ENCODE measurements at places on chromosomes 12 and 14. TPM values are rescaled to one million over a fixed set of nuclear protein-coding genes. Genes with fewer than 3 reads are reported as not detected.
A peak's percentile ranks its signal among the peaks of the same experiment; 100 is the strongest.

DNA sequence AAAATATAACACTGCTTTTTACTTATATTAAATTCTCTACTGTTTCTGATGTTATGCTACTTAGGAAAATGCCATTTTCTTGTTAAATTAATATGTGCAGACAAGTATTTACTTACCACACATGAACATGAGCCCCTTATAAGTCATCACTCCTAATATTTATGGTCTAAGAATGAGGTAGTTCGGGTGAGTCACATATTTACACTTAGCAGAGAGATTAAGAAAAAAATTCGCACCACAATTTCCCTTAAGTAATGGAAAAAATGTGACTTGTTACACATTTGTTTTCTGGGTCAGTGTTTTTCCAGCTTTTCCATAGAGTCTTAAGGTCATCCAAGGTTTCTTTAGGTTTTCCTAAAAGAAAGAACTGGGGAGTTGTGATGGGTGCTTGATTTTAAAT is 68.3 kb downstream of the RERG start:
- no peak for DNase-seq

- DNase-seq: peak; percentile 14
Observed at GRCh38 chr14:100525615-100526014, 61.6 kb downstream of the BEGAIN start.

GRCh38 chr14:96249029-96249428 is 7.0 kb upstream of the BDKRB1 start:
- DNase-seq: no peak

GRCh38 chr12:75725521-75726111 is 214.2 kb upstream of the KRR1 start:
- DNase-seq: no peak

DNA sequence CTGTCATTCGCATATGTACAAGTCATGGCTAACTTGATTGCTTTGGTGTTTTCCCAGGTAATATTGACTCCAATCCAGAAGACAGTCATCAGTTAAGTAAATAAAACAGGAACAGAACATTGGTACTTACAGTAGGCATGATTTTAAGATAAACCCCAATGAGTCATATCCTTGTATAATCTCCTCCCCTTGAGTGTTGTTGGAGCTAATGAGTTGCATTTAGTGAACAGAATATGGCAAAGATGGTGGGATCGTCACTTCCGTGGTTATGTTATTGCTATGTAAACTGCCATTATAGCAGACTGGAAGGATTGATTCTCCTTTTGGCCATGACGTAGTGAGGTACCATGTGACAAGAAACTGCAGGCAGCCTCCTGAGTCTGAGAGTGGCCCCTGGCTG is 102.2 kb downstream of the TMX1 start:
- no peak for DNase-seq

The PLEKHD1 gene
- total RNA-seq: 0.15 TPM

The PCED1B gene
- 62.2 TPM for total RNA-seq

GRCh38 chr12:53518381-53518780 is 11.1 kb upstream of the NPFF start:
- no peak for DNase-seq

- DNase-seq: no peak
Observed at GRCh38 chr12:106585521-106586277, 2.9 kb downstream of the RFX4 start.

DNA sequence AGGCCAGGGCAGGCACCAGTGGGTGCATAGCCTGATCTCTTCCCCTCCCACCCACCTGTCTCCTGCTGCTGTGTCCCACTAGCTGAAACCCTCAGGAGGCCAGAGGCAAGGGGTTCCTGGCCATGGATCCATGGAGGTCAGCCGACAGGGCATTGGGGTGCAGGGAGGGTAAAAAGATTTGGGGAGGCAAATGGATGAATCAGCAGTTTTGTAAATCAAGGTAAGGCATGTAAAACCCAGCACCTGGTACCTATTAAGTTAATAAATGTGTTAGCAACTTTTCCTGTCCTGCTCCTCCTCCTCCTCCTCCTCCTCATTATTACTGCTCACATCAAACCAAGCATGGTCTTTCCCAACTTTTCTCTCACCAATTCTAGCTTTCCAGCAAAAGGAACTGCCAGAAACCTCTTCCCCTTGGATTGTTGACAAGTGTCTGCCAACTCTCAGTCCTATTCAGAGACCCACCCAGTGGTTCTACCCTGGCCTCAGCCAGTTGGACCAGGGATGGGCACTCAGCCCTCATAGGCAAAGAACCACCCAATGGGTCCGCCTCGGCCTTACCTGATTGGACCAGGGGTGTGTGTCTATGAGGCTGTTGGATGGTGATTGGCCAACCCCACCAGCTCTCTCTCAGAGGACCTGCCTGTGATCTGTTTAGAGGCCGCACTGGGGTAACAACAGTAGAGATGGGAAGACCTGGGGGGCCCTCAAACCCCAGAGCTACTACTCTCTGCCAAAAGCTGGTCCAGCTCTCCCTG is 155.7 kb upstream of the GSC start:
- DNase-seq: no peak

The OR4K2 gene
- not detected for total RNA-seq

- DNase-seq: no peak
Observed at GRCh38 chr12:67517181-67517887, 131.2 kb upstream of the DYRK2 start.

GRCh38 chr12:1920971-1921370 is 2.5 kb upstream of the CACNA2D4 start:
- DNase-seq: peak; percentile 14

The IAPP gene
- not detected for total RNA-seq

The TC2N gene
- total RNA-seq: 195 TPM

The NANOG gene
- not detected for total RNA-seq

DNA sequence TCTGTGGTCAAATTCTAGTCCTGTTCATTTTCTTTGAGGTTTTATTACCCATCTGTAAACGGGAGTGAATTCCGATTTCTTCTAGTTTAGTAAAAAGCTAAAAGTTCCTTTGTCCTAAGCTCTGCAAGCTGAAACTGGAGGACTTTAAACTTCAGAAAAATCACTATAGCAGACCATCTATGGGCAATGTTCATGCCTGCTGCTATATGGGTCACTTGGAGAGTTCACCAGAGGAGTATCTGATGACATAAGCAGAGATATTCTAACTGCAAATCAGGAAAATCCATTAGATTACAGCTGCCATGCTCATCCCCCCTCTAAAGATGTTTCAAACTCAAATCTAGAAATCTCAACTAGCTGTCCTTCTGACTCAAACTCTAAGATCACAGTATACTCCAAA is 193.0 kb upstream of the RTL1 start:
- DNase-seq: no peak

- DNase-seq: no peak
Observed at GRCh38 chr12:18700271-18700670, 37.5 kb downstream of the PLCZ1 start.

The FLVCR2 gene
- total RNA-seq: 3.0 TPM

DNA sequence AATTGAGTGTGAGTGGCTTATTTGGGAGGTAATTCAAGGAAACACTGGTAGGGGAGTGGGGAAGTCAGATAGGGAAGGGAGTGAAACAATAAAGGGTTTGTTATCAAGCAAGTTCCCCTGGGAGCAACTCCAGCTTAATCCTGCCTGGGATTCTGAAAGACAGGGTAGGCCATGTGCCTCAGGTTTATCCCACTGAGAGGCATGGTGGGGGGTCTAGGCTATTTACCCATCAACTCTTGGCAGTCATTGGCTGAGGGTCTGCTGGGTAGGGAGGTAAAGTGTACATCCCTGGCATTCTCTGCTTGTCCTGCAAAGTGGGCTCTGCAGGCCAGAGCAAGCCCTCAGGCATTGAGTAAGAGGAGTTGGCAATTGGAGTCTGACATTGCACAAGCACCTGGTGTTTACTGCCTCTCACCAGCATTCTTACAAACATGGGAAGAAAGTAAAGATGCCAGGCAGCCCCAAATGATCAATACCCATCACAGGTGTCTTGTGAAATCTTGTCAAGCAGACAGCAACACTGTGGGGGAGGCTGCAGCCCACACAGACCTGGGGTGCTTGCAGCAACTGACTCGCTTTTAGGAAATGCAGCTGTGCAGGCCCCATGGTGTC is 169.3 kb downstream of the KTN1 start:
- DNase-seq: no peak

DNA sequence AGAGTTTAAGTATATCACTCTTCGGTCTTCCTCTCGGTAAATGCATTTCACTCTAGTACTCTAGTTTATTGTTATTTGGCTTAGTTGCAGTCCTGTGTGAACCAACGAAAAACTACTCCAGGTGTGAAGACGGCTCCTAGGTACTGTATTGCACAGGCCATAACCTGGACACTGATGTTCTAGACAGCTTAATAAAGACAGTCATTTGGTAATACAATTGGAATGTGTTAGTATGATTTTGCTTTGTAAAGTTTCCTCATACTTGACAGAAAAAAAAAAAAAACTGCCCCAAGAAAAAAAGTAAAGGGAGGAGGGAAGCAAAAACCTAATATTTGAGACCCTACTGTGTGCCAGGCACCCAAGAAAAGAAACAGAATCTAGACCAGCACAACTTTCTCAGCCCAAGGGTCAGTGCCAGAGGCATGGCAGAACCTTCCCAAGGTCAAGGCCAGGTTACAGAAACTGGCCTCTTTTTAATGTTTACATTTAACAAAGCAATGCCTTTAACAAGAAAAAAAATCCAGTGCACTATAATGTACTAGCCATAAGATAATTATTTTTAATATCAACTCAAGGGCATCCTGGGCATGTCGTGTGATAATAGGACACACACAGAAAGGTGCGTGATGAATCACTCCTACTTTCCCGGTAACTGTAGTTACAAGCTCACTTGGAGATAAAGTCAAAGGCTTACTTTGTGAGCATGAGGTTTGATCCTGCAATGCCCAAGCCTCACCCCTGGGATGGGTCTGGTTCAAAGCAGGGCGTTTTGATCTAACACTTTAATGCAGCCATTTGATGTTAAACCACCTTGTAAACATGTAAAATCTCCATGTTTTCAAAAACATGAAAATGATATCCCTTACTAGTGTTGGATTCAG is 110.6 kb downstream of the BMP4 start:
- DNase-seq: no peak

- DNase-seq: peak; percentile 32
Observed at GRCh38 chr14:20757965-20758364, 10.2 kb upstream of the EDDM3B start.

The SLC39A9 gene
- total RNA-seq: 46.1 TPM

- DNase-seq: no peak
Observed at GRCh38 chr14:67738740-67739504, 37.2 kb downstream of the RDH12 start.

The GDF11 gene
- 7.9 TPM for total RNA-seq

- DNase-seq: no peak
Observed at GRCh38 chr14:73058922-73059673, 764 bp downstream of the RBM25 start.

DNA sequence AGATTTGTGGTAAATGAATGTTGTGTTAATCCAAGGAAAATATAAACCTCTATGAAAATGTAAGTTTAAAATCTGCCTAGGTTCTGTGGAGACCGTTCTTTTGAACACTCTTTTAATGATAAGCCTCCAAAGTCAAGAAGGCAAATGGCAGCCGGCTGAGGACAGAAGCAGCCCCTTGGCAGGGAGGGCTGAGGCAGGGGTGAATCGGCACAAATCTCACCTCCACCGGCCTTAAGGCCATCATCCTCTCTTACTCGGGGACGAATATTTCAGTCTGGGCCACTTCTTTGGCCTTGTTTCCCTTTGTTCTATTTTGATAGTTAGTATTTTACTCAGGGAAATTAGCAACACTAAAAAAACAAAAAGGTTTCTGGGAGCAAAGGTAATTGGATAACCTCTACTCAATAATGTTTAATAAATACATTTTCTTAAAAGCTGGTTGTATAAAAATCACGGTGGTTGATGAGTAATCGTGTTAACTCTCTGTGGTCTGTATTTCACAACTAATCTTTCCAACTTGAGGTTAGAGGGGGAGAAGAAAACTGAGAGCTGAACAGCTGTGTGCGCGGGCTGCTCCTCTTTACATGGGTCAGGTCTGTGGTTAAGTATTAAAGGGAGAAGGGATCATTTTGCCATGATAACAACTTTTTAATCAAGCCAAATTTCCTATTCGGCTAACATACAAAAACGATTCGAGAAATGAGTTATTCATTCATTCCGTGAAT is 18.6 kb downstream of the LGMN start:
- peak; percentile 33 for DNase-seq

GRCh38 chr12:118290130-118290529 is 82.6 kb downstream of the TAOK3 start:
- no peak for DNase-seq

The TAS2R42 gene
- not detected for total RNA-seq

DNA sequence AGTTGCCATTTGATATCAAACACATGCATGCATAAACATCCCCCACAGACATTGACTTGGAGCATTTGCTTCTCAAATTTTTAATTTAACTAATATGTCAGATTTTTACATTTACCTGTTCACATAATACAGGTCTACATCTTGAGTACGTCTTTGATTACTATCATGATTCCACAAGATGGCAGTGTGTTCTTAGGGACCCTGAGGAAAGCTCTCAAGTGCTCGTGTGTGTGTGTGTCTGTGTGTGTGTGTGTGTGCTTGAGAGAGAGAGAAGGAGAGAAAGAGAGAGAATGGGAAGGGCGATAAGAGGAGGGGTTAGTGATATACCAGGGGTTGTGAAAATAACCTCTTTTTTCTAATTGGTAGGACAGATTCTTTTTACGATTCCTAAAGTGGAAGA is 167.1 kb upstream of the OR4E1 start:
- no peak for DNase-seq

DNA sequence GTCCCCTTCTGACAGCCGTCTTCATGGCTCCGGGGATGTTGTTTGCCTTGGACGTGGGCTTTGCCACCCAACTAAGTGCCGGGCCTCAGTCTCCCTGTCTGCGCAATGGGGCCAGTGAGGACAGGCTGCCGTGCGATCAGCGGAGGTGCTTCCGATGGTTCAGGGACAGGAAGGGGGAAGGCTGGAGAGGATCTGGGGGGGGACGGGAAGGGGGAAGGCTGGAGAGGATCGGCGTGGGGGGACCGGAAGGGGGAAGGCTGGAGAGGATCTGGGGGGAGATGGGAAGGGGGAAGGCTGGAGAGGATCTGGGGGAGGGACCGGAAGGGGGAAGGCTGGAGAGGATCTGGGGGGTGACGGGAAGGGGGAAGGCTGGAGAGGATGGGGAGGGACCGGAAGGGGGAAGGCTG is 3.4 kb downstream of the MMP17 start:
- DNase-seq: no peak

- DNase-seq: no peak
Observed at GRCh38 chr14:99575043-99576023, 28.7 kb downstream of the CCDC85C start.

GRCh38 chr14:75523771-75524171 is 1.5 kb downstream of the BATF start:
- no peak for DNase-seq

The LRRC10 gene
- not detected for total RNA-seq

The KRT4 gene
- not detected for total RNA-seq

DNA sequence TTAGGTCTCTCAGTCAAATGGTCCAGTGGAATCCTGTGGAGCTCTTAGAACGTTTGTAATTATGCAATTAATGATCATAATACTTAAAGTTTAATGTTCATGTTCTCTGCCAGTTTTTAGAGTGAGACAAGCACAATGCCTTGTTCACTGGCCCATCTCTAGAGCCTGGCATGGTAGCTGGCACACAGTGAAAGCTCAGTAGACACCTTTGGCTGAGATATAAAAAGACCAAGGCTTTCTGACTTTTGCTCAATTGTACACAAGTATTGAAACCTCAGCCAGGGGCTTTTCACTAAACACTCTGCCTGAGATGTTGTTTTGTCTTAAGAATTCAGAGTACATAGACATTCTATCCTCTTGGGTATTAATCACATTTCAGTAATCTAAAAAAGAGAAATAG is 241.8 kb upstream of the ATP2B1 start:
- DNase-seq: no peak

The SMCO2 gene
- total RNA-seq: 0.38 TPM
